ENCODE measurements at places on chromosomes 7 and 10.

DNA sequence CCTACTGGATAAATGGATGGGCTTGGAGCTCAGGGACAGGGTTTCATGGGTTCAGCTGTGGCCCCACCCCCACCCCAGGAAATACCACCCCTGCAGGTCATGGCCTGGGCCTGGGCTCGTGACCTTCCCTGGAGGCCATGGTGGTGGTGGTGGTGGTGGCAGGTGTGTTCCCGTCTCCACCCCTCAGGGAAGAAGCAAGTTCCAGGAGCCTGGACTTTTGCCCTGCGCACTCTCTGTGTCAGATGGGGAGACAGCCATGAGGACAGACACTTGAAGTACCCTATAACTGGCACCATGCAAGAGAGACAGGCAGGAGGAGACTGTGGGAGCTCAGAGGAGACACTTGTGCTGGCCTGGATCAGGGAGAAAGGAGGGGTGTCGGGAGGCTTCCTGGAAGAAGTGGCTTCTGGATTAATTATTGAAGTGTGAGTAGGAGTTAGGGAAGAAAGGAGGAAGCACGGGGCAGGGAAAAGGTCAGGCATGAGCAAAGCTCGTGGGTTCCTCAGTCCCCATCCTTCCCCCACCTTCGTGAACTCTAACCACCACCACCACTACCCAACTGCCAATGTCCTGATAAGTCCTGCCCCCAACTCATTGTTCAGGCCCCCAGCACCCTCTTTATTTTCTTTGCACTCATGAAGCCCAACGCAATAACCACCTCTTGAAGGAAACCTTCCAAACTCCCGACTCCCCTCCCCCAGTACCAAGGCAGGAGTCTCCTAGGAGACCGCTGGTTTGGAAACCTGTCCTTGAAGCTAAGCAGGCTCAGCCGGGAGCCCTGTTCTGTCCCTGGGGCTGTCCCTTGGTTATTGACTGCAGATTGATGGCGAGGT is 8.9 kb downstream of the SH2B2 start:
- no peak for DNase-seq

DNA sequence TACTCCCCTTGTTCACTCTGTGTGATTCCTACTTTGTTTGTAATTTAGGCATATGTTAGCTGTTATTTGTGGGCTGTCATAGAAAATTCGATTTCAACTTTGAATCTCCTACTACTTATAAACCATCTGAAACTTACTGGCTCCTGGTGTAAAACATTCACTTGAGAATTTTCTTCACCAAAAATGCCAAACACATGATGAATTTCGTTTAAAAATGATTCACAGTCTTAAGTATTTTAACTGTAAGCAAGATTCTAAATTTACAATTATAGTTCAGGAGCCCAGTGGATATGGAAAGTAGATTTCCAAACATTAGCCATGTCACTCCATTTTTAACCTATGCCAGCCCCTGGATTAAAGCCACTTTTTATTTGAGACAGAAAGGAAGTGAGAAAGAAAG is 3.1 kb downstream of the CPED1 start:
- peak; percentile 85 for DNase-seq

- DNase-seq, result peak; percentile 95
These were observed 4.6 kb upstream of the FAM170B start for GRCh38 chr10:49138361-49138891.

DNA sequence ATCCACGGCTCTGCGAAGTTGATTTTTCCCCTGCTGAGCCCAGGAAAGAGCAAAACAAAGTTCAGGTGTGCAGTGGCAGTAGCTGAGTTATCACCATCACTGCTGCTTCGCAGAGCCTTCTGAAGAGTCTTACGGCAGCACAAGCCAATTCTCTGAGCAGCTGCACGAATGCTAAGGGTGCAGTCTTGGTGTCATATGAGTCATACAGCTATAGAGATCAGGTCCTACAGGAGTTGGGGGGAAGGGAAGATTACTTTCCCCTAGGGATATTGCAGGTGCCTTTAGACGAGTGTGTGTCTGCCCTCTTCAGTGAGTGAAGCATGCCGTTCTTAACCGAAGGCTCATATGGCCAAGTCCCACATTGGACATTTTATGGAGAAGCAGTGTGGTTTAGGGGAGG is 227.8 kb downstream of the CELF2 start:
- DNase-seq, result no peak

DNA sequence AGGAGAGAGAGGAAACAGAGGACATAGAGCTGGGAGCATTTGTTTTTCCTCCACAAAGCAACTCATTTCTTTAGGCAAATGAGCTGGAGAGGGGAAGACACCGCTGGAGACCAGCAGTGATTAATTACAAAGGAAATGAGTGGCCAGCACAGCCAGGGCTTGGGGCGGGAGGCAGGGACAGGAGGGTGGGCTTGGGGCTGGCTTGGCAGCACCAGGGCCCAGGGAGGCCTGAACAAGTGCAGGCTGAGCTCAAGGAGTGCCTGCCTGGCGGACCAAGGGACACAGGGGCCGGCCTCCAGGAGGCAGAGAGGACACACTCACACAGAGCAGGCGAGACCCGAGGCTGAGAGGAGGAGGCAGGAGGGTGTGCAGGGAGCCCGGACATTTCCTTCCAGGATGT is 149.0 kb upstream of the UNC5B start:
- DNase-seq, result no peak

DNA sequence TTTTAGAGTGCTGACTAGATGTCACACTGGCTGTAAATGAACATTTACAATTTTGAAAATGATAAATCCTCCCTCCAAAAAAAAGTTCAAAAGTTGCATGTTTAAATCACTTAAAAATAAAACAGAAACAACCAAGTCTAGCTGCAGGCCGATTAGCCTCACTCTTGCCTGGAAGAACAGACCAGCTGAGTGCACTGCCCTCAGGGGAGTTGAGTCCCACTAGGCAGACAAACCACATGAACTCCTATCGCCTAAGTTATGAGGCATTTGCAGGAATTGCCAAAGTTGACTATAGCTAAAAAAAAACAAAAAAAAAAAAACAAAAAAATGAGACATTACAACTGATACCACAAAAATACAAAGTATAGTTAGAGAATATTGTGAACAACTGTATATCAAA is 510.0 kb downstream of the ANKRD7 start:
- no peak for DNase-seq

DNA sequence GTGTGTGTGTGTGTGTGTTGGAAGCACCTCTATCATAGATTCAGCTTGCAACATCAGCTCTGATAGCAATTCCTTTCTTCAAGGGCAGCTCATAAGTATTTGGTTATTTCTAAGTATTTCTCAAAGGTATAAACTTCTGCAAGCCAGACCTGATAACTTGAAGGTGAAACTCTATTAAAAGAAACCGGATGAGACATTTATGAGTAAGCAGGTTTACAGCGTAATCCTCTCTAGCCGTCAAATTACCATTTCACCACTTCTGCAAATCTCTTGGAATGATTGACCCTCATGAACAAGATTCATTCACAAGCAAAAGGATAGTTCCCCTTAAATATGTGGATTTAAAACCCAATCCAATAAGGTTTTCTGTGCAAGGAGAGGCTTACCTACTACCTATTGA is 23.1 kb downstream of the PDE1C start:
- DNase-seq, result no peak

GRCh38 chr10:47396311-47396717 is 12.2 kb upstream of the ZNF488 start:
- DNase-seq, result no peak

DNA sequence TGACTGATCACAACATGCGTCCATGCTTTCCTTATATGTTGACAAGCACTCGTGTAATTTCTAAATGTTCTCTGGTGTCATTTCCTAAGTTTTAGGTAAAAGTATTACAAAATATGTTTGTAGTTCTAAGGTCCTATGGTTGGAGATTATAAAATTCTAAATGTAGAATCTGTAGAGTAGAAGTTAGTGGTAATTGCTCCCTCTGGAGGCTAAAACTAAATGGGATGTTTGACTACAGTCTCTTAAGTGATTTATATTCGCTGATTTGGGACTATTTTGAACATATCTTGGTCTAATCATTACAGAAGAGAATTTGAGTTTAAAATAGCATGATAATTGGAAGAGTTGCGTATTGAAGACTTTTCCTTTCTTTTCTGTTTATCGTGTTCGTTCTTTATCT is 74.1 kb downstream of the ZMYND11 start:
- no peak for DNase-seq

Data from fibroblast of skin of right biceps (primary cell).